Mucosa of descending colon (tissue), 3 donors: ENCODE measurements at places on chromosomes 5 and 9. TPM values are rescaled to one million over a fixed set of nuclear protein-coding genes. Genes with fewer than 3 reads are reported as not detected.

DNA sequence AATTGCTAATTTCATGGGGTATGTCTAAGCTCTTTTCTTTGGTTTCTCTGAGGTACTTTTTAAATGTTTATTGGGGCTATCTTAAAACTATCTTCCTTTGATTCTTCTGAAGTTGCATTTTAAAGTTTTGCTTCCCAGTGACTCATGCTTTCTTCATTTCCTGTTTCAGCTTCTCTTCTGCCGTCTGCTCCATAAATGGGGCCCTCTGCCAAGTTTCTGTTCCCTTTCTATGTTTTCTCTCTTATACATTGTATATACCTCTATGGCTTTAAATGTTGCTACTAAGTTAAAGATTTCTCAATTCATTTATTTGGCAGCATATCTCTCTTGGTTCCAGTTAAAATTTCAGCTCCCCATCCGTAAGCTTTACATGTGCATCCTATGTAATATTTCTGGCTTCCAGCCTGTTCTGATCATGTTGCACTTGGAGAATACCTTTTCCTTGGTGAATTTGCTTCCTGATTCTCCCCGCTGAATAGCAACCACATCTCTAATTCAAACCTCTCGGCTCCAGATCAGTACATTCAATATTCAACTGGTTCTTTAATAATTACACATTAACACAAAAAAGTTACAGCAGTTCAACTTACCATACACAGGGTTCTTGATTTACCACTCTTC, 125.3 kb downstream of the ST8SIA4 start:
- DNase-seq, result no peak

DNA sequence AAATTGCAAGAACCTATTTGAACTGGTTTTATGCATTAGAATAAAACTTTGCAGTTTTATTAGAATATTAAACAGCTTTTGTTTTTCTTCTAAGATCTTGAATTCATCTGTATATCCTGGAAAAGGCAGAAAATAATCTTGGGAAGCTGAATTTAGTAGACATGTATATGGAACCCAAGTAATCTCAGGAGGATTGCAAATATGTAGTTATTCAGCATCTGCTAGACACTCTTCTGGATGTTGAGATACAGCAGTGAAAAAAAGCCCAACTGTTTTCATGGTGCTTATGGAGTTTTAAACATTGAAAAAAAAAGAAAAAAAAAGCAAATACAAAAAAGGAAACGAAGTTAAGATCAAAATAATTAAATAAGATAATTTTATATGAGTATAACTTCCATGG, 922.2 kb upstream of the SEMA6A start:
- DNase-seq, result no peak

GRCh38 chr5:134873494-134873893, 677 bp upstream of the TXNDC15 start:
- DNase-seq, result no peak

DNA sequence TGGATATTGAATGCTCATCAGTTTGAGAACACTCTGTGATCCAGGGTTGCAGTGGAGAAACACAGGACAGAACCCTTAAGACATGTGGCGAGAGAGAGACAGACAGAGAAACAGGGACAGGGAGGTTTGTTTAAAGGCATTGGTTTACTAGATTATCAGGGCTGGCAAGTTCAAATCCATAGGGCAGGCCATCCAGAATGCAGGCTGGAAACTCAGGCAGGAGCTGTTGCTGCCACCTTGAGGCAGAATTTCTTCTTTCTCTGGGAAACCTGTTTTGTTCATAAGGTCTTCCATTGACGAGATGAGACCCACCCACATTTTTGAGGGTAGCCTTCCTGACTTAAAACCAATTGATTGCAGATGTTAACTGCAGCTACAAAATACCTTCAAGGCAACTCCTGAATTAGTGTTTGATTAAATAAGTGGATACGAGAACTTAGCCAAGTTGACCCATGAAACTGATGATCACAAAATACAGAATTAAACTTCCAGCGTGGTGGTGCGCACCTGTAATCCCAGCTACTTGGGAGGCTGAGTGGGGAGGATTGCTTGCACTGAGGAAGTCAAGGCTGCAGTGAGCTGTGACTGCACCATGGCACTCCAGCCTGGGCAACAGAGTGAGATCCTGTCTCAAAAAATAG, 55.9 kb downstream of the NSUN2 start:
- DNase-seq, result no peak

GRCh38 chr9:87140605-87141109, 193.4 kb upstream of the GAS1 start:
- no peak for DNase-seq

DNA sequence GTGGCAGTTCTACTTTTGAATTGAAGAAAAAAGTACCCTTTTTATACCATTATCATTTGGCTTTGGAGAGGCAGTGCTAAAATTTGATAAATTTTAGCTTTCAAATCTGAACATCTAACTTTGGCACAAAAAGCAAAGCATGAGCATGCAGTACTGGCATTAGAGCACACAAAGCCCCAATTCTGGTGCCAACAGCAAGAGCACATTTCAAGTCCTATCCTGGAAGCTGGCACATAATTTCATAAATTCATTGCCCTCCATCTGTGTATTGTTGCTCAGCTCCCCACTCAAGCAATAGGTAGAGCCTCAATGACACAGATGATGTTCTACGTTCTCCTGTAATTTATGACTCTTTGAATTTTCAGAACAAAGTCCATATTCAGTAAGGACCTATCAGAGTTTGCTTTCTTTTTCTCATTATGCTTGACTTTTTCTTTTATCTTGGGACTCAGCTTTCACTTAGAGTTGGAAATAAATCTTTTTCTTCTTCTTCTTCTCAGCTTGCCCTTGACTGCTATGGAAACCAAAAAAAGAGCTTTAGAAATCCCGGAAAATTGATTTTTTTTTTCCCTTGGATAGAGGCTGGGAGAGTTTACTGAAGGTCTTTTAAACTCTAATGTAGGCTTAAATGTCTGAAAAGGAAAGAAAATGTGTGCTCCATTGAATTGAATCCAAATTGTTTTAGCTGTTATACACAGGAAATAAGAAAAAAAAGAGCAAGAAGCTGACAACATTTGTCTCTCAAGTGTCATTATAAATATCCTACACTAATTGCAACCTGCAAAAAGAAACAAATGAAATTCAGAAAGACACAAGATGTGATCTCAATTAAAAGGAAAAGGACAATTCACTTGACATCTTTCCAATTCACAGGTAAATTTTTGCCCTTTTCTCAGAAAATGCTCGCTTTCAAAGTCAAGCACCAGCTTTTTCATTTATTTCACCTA, 380.8 kb upstream of the CDH18 start:
- DNase-seq, result no peak

GRCh38 chr5:137600721-137601360, 101.7 kb upstream of the SPOCK1 start:
- no peak for DNase-seq

DNA sequence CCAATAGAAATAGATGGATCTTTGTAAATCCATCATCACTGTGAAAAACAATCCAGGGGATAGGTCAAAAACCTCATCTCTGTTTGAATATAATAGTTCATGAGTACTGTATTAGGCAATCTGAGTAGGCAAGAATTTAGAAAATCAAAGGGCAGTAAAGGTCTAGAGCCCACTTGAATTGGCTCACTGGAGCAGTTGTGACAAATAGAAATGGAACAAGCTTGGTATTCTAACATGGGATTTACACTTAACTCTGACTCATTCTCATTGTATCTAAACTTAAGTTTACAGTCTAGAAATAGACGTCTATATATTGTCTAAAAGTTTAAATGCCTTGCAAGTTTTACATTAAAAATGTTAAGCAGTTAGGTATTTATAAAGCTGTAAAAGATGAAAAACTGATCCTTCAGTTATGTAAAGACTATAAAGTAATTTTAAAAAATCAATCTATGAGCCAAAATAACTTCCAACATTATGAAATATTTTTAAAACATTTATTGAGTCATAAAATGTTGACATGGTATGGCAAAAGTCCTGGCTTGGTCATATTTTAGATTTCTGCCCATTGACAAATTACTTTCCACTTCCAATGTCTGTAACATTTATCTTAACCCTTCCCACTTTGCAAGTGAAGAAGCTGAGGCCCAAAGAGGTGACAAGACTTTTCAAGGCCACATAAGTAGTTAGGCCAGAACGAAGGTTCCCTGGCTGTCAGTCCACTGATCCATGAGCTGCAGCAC, 203.7 kb upstream of the NREP start:
- DNase-seq, result no peak

DNA sequence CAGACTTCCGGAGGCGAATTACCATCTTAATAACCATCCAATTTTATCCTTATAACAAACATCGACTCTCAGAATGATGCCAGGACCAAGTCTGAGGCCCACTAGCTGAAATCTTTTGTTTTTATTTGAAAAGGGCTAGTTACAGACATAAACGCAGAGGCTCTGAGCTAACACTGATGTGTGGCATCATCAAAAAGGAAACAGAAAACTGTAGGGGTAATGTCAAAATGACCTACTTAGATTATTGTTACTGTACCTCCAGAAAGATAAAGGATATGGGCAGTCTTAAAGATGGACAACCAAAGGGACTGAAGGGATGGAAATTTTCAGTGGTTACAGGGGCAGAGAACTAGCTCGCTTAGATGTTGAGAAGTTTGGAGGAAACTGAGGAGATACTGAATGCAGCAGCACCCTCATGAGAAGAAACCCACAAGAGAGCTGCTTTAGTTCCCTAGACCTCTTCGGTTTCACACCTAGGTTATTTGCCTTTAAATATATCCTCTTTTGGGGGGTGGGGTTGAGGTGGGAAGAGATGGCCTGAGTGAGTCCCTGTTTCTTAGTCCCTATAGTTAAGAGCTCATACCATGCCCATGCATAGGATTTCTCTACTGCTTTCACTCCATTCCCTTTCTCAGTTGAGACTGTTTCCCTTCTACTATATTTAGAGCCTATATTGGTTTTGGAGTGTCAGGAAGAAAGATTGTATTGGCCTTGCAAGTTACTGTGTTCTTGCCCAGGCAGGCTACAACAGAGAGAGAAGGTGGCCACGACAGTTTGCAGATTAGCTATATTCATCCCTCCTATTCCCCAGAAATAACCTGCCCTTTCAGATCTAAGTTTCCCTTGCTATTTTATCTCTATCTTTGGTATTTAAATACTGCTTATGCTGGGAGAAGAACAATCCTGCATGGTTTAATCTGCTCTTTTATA, 320.4 kb upstream of the EFNA5 start:
- DNase-seq, result no peak

GRCh38 chr5:139416651-139417050, 12.8 kb upstream of the SPATA24 start:
- DNase-seq, result peak; percentile 63

DNA sequence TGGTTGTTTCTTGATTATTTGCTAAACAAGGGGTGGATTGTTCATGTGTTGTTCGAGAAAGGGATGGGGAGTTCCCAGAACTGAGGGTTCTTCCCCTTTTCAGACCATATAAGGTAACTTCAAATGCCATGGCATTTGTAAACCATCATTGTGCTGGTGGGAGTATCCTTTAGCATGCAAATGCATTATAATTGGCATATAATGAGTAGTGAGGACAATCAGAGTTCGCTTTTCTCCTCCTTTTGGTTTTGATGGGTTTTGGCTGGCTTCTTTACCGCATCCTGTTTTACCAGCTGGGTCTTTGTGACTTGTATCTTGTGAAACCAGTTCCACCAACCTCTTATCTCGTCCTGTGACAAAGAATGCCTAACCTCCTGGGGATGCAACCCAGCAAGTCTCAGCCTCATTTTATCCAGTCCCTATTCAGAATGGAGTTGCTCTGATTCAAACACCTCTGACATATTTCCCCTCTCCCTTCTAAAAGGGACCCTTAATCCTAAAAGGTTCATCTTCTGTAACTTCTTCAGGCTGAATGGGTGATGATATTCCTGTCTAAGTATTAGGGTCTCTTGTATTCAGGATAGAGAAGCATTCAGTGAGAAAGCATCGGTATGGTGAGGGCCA, 8.7 kb upstream of the FBN2 start:
- DNase-seq, result no peak

DNA sequence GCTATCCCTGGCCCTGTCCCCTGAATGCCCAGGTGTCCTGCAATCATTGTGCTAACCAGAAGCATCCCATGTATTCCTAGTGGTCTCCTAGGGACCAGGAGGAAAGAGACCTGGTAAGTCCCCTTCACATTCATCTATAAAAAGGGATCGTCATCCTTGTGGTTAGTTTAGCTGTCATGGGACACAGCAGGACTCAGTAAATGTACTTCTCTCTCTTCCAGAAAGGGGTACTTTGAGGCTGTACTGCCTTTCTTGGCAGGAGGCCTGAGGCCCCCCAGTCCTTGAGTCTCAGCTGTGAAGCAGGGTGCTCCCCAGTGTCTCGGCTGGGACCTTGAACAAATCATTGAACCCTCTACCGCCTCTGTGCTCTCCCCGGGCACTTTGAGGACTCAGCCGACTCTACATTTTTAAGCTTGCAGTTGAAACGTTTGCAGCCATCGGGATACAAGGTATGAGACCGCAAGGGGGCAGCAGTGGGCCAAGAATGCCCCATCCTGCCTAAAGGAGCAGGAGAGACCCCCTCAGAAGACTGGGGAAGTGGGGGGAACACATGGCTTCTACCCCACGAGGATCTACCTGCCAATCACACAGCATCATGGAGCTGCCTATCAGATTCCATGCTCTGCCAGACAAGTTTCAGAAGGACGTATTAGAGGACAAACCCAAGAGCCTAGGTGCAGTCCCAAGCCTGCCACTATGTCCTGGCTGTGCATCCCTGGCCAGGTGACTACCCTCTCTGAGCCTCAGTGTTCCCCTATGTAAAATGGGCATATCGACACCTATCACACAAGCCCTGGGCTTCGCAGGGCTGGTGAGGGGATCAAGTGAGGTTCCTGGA, 2.4 kb upstream of the PHYKPL start:
- DNase-seq, result peak; percentile 86

- DNase-seq, result no peak
Observed at GRCh38 chr9:73423891-73424290, 272.2 kb downstream of the ANXA1 start.

GRCh38 chr5:68194386-68194785, 21.2 kb upstream of the PIK3R1 start:
- DNase-seq, result no peak

PCDHGB6 gene
- total RNA-seq, result 2.8 TPM

IL13 gene
- total RNA-seq, result not detected

NUTM2G gene
- not detected for total RNA-seq

CD180 gene
- 1.4 TPM for total RNA-seq

SLC6A19 gene
- total RNA-seq, result 14.4 TPM

FGFR4 gene
- 28.9 TPM for total RNA-seq

IFNK gene
- total RNA-seq, result not detected

WDR38 gene
- not detected for total RNA-seq

RELL2 gene
- total RNA-seq, result 2.3 TPM

GOLGA1 gene
- total RNA-seq, result 37.1 TPM
